ENCODE measurements at places on chromosomes 12 and 14.

DNA sequence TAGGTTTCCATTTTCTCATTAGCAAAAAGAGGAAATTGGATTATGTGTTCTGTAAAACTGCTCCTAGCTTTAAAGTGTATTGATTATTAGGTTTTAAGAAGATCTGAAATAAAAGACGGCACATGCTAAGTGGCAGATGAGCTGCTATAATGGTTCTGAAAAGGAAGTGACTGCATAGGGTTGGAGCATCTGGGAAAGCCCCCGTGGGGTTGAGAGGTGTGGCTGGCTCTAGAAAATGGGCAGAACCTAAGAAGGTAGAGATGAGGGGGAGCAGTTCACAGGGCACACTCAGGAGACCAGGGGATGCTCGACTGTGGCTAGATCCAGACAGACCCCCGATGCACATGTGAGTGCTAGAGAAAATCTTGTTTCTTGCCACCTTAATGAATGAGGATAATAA lies 1.9 kb downstream of the IFNG-AS1 start:
- no peak for DNase-seq

DNA sequence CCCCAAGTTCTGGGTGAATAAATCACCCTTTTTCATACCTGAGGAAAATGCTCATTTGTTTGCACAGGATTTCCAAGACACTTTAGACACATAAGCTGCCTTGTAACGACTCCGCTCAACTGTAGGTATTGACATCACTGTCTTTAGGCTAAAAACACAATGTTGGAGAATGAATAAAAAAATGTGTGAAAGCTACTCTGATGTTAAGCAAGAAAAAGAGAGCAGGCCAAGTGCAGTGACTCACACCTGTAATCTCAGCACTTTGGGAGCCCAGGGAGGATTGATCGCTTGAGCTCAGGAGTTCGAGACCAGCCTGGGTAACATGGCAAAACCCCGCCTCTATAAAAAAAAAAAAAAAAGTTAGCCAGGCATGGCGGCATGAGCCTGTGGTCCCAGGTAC lies 11.1 kb upstream of the CIPC start:
- DNase-seq, result no peak

GRCh38 chr12:123047289-123047688 lies 66.8 kb downstream of the ARL6IP4 start:
- no peak for DNase-seq

DNA sequence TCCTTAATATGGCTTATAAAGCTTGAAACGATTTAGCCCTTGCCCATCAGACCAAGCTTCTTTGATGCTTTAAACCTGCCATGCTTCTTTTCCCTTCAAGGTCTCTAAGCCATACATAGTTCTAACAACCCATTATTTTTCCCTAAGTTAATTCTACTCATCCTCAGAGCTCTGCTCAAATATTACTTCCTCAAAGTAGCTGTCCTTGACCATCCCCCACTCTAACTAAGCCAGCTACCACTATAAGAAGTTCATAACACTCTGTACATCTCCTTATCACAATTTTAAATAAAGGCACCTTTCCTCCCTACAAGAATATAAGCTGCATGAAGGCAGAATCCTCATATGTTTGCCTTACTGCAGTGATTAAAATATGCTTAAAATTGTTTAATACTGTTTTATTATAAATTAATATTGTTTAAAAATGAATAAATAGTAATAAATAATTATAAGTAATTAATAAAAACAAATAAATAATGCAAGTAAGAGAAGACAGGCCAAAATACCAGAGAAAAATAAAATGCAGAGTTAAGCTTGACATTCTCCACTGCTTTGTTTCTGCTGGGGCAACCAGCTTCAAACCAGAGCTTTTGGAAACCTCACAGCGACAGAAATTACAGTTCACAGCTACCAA lies 76.8 kb downstream of the NUMB start:
- DNase-seq, result no peak

- DNase-seq, result no peak
Observed at GRCh38 chr12:19434538-19434937, 4.8 kb upstream of the AEBP2 start.

- DNase-seq, result no peak
Observed at GRCh38 chr14:61486930-61487495, 165.6 kb downstream of the PRKCH start.

DNA sequence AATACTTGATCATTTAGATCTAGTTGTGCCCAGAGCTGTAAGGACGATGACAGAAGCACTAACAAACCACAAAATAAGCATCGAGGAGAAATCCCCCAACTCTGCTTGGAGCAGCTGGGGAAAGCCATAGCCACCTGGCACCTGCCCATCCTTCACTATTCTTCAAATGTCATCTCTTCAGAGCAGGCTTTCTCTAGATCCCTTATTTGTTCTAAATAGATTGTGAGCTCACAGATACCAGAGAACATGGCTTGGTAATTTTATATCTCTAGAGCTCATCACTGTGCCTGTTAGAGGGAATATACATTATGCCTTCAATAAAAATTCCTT lies 50.9 kb downstream of the GRIP1 start:
- no peak for DNase-seq

DNA sequence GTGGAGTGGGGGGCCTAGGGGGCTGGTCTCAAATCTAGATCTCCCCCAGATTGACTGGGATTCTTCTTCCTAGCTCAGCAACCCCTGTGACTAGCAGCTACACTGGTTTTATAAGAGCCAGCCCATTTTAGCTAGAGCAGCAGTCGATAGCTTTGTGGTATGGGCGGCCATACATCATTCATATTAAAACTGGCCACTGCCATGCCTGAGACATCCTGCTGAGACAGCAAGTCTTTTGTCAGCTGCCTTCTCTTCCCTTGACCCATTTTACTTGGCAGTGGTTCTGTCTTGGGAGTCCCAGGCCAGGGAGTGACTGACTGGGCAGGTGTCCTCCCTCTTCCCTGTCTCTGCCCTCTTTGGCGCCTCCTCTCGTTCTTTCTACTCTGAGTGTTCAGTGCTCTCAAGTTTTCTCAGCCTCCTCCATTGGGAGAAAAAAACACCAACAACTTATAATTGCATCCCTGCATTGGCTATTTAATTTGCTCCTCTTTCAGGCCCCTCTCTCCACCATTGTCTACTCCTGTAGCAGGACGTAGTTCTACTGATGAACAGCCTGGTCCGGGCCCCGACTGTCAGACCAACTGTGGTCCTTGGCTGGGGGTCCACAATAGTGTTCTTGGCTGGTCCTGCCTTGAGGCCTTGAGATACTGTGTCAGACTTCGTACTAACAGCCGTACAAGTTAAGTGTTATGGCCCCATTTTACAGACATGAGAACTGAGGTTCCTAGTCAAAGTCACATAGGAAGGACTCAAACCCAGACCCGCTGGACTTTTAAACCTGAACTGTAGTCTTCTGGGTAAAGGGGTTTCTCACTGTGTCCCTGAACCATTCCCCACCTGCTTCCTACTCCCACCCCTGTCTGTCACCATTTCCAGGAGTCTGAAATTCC lies 18.3 kb upstream of the JDP2 start:
- no peak for DNase-seq

DNA sequence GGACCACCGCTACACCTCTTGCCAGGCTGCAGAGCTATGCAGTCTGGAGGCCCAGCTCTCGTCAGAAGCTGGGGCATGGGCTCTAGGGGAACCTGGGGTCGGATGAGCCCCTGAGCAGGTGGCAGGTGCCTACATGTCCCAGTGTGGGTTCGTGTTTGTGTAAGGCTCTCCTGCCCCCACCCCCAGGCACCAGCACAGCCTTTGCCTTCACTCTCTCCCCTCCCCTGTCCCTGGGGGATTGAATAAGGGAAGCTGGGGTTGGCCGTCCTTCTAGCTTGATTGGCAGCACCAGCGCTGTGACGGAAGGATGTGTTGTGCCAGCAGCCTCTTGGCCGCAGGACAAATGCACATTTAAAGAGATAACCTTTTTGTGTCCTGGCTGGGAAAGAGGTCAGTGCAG lies 34.8 kb upstream of the TSPAN9 start:
- no peak for DNase-seq

GRCh38 chr14:75591331-75591946 lies 13.0 kb downstream of the FLVCR2 start:
- no peak for DNase-seq

DNA sequence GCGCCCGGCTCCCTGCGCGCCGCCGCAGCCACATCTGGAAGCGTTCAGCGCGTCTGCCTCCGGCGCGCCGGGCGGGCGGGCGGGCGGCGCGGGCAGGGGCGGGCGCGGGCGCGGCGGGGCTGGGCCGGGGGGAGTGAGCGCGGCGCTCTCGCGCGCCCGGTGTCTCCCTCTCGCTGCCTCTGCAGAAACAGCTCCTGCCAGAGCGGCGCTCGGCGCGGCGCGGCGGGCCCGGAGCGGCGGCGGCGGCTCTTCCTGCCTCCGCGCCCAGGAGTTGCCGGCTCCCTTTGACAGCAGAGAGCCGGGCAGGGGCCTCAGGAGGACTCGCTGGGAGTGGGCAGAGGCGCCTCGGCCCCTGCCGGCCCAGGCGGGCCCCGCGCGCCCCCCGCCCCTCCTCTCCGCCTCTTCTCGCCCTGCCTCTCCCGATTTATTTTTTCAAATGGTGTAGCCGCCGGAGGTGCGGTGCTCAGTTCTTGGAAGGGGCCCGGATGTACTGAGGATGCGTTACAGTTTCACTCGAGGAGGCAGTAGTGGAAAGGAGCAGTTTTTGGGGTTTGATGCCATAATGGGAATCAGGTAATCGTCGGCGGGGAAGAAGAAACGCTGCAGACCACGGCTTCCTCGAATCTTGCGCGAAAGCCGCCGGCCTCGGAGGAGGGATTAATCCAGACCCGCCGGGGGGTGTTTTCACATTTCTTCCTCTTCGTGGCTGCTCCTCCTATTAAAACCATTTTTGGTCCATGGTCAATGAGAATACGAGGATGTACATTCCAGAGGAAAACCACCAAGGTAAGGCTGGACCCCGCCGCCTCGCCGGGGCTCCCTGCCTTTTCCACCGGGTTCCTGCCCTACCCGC lies at the start of gene CACNA1C:
TSS of gene CACNA1C (plus strand) at position 162 of the 853 bp plus-strand sequence. CDS start at position 738, 576 bp downstream.
- DNase-seq, result peak; percentile 90

DNA sequence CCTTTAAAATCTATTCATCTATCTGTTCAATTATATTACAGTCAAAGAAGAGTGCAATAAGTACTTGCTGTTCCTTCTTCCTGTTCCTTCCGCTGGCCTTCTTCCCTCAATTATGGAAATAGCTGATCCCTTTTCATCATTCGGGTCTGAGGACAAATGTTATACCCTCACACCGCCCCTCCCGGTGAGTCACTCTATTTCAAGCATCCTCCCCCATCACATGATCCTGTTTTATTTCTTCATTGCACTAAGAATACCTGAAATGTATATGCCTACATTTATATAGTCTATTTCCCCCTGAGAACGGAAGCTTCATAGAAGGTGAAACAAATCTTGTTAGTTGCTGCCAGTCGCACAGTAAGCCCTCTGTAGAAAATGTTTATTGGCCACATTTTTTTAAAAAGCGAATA lies 2.5 kb downstream of the SLC38A1 start:
- DNase-seq, result no peak
